Neural progenitor cell (in vitro differentiated cells): ENCODE measurements at places on chromosomes 7 and 10. TPM values are rescaled to one million over a fixed set of nuclear protein-coding genes. Genes with fewer than 3 reads are reported as not detected.

DNA sequence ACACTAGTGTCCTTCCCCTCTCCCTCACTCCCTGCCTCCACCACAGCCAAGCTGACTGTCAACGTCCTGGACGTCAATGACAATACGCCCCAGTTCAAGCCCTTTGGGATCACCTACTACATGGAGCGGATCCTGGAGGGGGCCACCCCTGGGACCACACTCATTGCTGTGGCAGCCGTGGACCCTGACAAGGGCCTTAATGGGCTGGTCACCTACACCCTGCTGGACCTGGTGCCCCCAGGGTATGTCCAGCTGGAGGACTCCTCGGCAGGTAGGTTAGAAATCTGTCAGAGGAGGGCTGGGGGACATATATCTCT lies 24.9 kb upstream of the VSIR start:
- DNase-seq: no peak

GRCh38 chr10:21292763-21293517 lies 232.5 kb downstream of the SKIDA1 start:
- DNase-seq: peak; percentile 81

GRCh38 chr10:123200531-123200930 lies 46.3 kb downstream of the BUB3 start:
- DNase-seq: no peak

OR13A1 gene
- 0.93 and 1.5 TPM in 2 replicates for total RNA-seq

RPEL1 gene
- not detected in 2 replicates for total RNA-seq

GRCh38 chr7:137165241-137165640 lies 178.3 kb downstream of the PTN start:
- DNase-seq: no peak

DNA sequence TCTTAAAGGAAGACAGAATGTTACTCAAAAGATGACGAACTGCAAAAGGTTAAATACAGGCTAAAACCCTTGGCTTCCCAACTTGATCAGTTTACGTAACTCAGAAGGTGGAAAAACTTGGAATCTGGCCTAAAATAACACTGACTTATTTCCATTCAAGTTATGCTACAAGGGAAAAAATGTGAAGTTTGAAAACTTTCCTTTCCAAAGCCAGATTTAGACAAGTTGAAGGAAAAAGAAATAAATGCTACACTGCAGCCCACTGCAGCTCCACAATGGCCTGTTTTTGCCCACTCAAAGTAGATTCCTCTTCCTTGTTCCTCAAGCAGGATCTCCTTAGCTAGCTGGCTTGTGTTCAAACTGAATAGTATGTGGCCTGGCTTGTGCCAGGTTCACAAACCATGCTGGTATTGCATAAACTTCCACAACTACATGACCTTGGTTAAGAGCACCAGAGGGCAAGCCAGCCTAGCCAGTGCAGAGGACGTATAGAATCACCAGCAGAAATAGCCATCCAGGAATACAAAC lies 166.2 kb downstream of the CPEB3 start:
- DNase-seq: no peak

- DNase-seq: no peak
Measured at GRCh38 chr10:36425131-36425797, 700.1 kb upstream of the ANKRD30A start.
